ENCODE measurements at places on chromosomes 5 and 9.
A peak's percentile ranks its signal among the peaks of the same experiment; 100 is the strongest.

GRCh38 chr5:174599992-174600391 is 124.4 kb upstream of the MSX2 start:
- DNase-seq: no peak

GRCh38 chr9:91758491-91758981 is 191.5 kb downstream of the ROR2 start:
- peak; percentile 50 for DNase-seq

DNA sequence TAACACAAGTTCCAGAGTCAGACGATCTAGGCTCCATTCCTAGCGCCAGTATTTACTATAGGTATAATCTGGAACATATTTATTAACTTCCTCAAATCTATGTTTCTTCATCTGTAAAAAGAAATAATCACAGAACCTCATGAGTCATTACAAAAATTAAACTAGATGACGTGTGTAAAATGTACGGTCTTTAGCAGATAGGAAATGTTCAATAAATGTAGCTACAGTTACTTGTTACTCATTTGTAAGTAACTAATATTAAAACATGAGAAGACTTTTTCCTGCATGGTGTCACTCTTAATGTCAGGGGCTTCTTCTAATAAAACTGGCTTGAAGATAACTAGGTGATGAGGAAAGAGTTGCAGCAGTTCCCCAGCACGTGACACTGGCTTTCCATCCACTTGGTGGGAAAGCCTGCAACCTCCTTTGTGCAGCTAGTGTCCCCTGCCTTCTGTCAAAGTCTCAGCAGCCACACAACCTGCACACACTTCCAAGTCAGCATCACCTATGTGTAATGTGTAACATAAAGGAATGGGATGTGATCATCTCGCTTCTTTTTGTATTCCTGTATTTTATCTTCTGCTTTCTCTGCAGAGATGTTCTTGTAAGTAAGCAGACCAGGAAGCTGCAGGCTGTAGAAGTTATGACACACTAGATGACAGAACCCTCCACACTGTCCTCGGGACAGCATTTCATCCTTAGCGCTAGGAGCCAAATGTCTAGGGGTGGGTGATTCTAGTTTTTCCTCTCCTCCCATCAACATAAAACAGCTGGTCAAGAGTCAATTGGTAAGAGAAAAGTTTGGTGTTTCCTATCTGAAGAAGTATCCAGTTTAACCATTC is 1.8 kb upstream of the JAKMIP2 start:
- DNase-seq: no peak

DNA sequence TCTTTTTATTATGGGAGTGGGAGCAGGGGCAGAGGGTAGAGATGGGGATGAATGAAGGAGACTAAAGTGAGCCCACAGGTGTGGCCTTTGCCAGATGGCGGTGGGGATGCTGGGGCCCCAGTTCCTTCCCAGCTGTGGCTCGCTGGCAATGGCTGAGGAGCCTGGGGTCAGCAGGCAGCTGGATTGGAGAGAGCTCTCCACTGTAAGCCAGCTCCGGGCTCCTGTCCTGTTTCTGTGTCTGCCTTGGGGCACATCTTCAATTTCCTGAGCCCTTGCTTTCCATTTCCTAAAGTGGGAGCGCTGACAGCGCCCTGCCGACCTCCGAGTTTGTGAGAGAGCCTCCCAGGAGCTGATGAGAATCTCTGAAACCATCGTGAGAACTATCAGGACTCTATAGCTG is 75.6 kb upstream of the SPRY4 start:
- DNase-seq: no peak

GRCh38 chr5:78809444-78809843 is 160.9 kb upstream of the LHFPL2 start:
- no peak for DNase-seq

- DNase-seq: no peak
Observed at GRCh38 chr9:131968632-131969031, 111.0 kb downstream of the MED27 start.

- no peak for DNase-seq
Observed at GRCh38 chr9:138068601-138069035, 191.0 kb downstream of the CACNA1B start.

DNA sequence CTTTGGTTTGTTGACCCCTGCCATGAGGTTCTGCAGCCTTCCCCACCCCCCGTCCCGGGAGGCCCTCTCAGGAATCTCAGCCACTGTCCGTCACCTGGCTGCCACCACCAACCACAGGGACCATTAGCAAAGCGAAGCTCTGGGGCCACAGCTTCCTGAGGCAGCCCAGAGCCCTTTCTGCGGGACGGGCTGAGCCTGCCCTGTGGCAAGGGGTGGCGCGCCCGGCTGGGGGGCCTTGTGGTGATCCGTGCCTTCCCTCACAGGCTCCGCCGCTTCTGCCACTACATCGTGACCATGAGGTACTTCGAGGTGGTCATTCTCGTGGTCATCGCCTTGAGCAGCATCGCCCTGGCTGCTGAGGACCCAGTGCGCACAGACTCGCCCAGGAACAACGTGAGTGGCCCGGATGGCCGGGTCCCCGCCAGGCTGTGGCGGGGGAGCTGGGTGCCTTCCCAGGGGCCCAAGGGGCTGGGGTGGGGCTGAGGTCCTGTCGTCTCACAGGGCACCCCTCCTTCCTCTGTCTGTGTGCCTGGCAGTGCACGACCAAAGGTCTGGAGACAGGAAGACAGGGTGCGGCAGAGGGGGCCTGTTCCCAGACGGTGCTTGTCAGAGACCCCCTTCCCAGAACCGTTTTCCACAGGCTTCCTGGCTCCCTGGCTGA is 169.2 kb downstream of the CACNA1B start:
- DNase-seq: no peak

DNA sequence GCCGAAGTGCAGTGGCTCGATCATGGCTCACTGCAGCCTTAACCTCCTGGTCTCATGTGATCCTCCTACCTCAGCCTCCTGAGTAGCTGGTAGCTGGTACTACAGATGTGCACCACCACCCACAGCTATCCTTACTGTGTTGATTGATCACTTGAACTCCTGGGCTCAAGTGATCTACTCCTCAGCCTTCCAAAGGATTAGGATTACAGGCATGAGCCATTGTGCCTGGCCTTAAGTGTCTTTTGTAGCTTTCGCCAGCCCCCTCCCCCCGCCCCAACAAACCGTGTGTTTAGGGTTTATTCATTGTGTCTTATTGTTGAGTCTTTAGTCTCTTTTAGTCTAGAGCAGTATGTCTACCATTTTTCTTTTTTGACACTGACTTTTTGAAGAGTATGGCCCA is 33.1 kb downstream of the SPIN1 start:
- no peak for DNase-seq

GRCh38 chr5:158642879-158643278 is 456.8 kb downstream of the EBF1 start:
- peak; percentile 38 for DNase-seq

DNA sequence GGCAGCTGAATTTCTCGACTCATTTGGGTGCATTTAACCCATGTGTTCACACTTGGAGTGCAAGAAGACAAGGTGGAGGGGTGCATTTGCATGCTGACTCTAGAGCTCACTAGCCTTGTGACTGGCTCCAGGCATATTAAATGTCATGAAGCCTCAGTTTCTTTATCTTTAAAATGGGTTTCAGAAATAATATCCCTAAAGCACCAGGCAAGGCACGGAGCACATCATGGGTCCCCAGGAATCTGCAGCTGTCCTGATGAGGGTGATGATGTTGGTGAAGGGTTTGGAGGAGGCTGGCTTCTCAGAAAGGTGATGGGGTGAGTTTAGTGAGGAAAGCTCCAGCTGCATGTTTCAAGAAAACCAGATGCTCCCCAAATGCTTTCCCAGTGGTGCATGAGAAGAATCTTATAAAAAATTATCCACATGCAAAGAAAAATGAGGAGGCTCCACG is 14.8 kb downstream of the STC2 start:
- DNase-seq: no peak

All from NCI-H1694 (cell line).